Activated CD8-positive, alpha-beta memory T cell treated with anti-CD3 and anti-CD28 coated beads for 1 hour (primary cell): ENCODE measurements at places on chromosomes 3 and 15.

DNA sequence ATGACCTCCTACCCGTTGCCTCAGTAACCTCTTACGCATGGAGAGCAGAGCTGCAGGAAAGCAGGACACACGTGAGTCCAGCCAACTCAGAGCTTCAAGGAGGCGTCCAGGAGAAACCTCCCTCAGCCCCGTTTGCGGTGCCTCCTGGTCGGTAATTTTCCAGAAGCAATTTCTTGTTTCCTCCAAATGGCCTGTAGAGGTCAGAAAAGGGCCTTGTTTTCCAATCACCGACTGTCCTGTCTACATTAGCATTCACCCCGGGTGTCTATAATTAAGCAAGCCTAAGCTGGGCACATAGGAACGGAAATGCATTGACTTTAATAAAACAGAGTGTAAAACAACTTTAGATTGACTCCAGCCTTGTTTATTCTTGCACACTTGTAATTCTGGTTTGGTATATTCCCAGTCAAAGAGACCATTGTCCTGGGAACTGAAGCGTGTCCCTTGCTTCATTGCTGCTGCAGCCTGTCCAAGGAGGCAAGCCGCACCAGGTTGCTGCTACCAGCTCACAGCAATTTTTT is 836.2 kb downstream of the AGBL1 start:
- DNase-seq, result no peak

- DNase-seq, result no peak
Observed at GRCh38 chr3:29695643-29696198, 414.9 kb downstream of the RBMS3 start.

- no peak for DNase-seq
Observed at GRCh38 chr3:48459773-48460516, 13.4 kb downstream of the ATRIP start.

DNA sequence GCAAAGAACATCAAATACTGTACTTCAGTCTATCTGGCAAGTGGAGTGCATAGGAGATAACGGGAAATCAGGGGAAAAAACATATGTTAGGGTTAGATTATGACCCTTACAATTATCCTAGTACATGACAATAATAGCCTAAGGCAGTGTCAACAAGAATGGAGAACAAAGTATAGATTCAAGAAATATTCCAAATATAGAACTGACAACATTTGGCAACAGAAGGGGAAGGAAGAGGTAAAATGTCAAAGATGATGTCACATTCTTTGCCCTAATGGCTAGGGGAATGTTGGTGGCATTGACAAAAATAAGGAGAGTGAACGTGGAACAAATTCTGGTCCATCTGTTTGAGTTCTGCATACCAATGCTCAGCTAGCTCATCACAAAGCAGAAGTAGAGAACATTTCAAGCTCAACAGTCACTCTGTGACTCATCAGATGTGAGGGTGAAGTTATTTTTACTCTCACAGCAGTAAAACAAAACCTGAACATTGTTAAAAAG is 15.5 kb upstream of the ATP8B4 start:
- no peak for DNase-seq

- no peak for DNase-seq
Observed at GRCh38 chr15:50880651-50881114, 27.8 kb upstream of the AP4E1 start.

DNA sequence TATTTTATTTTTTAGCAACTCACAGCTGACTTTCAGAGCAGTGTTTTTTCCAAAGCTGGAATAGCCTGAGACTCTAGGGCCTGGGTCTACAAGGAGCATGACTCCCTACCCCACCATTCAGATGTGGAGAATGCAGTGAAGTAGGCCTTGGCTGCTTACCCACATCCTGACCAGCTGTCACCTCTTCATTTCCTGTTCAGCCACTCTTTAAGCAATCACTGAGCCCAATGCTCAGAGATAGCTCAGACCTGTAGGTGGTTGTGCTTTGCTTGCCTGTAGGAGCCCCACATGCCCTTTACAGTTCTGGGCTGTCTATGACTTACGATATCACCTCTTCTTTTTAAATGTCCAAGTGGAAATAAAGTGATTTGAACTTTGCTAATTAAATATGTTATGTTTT is 148.1 kb downstream of the NEK11 start:
- no peak for DNase-seq

DNA sequence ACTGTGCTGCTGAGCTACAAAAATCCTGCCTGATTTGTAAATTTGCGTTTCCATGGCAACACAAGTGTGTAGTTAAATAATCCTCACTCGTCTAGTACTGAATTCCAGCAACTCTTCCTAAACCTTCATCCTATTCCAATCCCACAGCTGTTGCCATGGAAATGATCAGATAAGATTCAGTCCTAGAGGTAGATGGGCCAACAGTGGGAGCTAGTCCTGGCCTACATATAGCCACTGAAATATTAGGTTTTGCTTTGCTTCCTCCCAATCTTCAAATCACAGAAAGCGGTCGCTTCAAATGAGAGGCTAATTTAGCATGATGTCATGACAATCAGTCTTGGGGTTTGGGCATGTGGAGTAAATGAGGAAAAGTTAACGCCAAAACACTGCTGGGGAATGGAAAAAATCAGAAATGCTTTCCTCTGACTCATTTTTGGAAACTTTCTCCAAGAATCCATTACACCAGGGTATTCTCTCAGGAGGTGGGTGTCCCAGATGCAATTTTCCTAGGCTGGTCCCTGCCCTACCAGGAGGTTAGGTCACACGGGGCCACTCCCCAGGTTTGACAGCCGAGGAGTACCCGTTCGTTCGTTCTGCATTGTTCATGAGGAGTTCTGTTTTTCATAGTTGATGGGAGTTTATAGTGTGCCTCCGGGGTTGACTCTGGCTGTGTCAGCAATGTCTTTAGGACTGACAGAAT is 159.2 kb upstream of the SLCO3A1 start:
- DNase-seq, result no peak

DNA sequence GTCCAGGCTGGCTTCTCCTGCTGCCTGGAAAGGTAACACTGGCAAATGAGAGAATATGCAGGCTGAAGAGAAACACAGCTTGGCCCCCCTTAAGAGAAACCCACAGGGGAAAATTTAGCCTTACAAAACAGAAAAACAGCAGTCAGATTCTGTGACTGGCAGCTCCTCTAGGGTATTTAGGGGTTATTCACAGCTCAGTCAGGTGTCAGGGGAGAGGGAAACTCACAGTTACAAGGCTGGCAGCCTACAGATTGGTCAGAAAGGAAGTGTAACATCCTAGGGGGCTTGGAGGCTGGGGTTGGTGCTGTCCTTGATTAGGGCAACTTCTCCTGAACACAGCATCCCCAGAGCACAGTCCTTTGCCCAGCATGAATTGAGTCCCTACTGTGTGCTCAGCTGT is 81.4 kb downstream of the SEMA5B start:
- DNase-seq, result no peak

- DNase-seq, result no peak
Observed at GRCh38 chr3:172713316-172713715, 2.4 kb upstream of the NCEH1 start.

- DNase-seq, result no peak
Observed at GRCh38 chr3:64945171-64945729, 257.4 kb upstream of the ADAMTS9 start.

DNA sequence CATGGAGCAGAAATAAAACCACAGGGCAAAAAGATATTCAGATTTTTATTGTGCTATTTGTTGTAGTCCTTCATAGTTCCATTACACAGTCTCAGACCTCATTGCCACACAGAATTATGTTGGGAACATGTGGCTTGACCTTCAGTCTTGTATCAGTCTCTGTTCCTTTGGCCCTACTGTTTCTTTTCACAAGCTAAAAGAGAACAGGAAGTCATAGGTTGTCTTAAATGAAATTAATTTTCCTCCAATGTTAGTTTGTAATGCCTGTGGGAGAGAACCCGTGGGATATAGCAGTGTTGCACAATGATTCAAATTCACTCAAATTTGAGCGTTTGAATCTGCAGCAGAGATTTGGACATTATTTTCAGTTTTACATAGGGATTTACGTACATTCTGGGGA is 359.9 kb downstream of the LRTM1 start:
- no peak for DNase-seq

DNA sequence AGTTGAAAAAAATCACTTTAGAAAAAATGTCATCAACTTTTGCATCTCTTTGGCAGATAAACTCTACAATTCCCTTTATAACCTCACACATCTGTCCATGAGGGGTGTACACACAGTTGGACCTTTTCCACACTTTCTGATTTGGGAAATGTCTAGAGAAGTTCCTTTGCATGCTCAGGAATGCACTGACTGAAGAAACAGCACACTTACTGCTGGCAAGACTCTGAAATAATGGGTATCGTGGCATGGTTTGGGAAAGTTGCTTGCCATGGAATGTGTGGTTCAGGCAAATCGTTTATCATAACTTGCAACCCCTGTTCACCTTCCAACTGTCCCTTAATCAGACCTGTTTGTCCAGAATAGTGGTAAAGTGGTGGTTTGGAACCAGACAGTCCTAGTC is 135.3 kb upstream of the TGFBR2 start:
- no peak for DNase-seq

DNA sequence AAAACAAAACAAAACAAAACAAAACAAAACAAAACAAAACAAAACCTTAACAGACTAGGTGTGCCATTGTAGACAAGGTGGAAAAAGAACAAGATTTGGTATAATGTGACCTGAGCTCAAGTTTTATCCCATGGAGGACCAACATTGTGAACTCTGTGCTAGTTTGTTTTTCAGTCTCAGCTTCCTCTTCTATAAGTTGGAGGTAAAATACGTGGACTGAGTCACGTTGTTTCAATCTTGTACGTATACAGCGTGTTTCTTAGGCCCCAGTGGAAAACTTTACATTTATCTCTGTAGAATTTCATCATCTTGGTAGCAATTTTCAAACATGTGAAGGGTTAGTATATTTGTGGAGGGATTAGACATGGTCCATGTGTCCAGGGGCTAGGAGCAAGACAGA is 261.6 kb downstream of the CD47 start:
- DNase-seq, result no peak

- DNase-seq, result no peak
Observed at GRCh38 chr3:31903686-31904431, 77.2 kb downstream of the OSBPL10 start.

DNA sequence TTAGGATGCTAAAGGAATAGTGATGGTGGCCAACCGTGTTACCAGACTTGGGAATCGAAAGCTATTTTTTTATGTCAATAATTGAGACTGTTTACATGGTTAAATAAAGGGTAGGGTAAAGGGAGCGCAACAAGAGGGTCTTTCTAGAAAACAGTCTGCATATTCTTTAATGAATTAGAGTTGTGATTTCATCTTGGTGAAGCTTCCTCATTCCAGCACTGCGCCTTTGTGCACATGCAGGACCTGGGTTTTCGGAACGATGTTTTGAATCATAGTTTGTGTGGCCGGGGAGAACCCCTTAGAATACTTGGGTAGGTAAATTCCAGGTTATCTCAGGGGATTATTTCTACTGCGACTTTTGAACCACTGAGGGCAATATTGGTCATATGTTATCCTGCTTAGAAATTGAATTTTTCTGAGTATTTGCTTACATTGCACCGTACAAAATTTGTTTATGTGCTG is 1.3 kb downstream of the PIK3CA start:
- no peak for DNase-seq

GRCh38 chr3:122858373-122858772 is 63.5 kb downstream of the SLC49A4 start:
- DNase-seq, result no peak

DNA sequence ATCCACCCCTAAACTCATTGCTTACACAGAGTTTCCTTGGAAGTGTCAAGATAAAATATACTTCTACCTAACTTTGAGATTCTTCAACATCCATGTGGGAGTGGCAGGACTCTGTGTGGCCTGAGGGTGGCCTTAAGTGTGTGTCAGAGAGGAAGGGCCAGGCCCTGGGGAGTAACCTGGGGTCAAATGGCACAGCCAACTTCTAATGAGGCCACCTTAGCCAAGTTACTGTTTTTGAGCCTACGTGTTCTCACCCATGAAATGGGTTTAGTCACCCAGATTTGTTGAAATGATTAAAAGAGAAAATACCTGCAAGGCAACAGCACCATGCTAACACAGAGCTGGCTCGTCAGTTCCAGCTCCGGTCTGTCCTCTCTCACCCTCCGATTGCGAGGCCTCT is 28.5 kb upstream of the UBE2Q2 start:
- no peak for DNase-seq

DNA sequence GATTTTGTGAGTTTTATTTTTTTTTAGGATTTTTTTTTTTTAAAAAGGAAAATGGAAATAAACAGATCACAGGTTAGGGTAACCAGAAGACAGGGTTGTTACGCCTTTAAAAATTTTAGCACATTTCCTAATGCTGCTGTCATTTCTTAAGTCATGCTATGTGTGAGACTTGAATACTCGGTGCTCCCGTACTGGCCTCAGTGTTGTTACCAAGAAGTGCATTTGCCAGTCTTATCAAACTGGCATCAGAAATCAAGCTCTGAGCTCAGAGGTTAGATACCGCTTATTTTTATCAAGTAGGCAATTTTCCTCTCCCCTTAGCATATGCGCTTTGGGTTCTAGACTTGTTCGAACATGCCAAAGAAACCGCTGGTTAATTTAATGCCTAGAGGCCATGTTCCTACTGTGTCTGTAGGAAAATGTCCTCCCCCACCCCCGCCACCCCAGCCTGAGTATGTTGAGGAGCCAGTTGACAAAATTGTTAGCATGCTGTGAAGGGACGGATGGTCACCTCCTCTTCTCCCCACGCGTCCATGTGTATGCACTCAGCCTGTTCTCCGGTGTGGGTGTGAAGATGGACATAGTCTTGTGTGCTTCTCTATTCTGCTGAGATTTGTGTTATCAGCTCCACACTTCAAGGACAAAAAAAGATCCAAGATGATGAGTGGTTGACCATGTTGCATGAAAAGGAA is 88.9 kb downstream of the ITPR1 start:
- no peak for DNase-seq

DNA sequence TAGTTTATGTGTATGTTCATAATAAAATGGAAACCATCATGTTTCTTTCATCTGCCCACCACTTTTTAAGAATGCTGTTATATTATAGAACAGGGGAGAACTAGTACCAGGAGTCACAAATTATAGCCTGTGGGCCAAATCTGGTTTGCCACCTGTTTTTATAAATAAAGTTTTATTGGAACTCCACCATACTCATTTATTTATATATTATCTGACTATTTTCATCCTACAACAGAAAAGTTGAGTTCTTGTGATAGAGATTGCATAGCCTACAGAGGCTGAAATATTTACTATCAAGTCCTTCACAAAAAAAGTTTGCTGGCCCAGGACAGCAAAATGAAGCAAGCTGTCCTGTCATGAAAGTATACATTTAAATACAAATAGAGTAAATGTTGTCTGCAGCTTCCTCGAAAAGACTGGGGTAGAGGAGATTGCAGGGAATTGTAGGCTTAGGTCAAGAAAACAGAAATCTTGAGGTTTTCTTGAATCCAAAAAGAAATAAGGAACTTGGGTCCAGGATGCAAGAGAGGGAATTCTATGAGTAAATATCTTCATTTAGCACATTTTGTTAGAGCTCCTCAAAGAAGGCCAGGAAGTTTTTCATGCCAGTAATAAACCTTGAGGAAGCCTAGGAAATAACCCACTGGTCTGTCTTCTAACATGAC is 41.1 kb downstream of the FILIP1L start:
- DNase-seq, result no peak
